ENCODE measurements at places on chromosomes 12 and 14. TPM values are rescaled to one million over a fixed set of nuclear protein-coding genes. Genes with fewer than 3 reads are reported as not detected.

The AKAP5 gene
- polyA plus RNA-seq, result 0.28 TPM

The BIN2 gene
- polyA plus RNA-seq, result not detected

The C1QL4 gene
- 9.8 TPM for polyA plus RNA-seq

The PHETA1 gene
- polyA plus RNA-seq, result 7.3 TPM

The EMP1 gene
- polyA plus RNA-seq, result 111 TPM

The PIWIL1 gene
- 0.03 TPM for polyA plus RNA-seq

The COX14 gene
- 204 TPM for polyA plus RNA-seq

The PEBP1 gene
- polyA plus RNA-seq, result 186 TPM

The PDZRN4 gene
- 0.02 TPM for polyA plus RNA-seq

The PTCSC3 gene
- polyA plus RNA-seq, result not detected

The TAS2R14 gene
- 1.4 TPM for polyA plus RNA-seq

GRCh38 chr12:43789941-43790340 is 16.2 kb downstream of the TWF1 start:
- peak; percentile 19 for DNase-seq

GRCh38 chr14:51398898-51399297 is 158.9 kb downstream of the TMX1 start:
- no peak for DNase-seq

DNA sequence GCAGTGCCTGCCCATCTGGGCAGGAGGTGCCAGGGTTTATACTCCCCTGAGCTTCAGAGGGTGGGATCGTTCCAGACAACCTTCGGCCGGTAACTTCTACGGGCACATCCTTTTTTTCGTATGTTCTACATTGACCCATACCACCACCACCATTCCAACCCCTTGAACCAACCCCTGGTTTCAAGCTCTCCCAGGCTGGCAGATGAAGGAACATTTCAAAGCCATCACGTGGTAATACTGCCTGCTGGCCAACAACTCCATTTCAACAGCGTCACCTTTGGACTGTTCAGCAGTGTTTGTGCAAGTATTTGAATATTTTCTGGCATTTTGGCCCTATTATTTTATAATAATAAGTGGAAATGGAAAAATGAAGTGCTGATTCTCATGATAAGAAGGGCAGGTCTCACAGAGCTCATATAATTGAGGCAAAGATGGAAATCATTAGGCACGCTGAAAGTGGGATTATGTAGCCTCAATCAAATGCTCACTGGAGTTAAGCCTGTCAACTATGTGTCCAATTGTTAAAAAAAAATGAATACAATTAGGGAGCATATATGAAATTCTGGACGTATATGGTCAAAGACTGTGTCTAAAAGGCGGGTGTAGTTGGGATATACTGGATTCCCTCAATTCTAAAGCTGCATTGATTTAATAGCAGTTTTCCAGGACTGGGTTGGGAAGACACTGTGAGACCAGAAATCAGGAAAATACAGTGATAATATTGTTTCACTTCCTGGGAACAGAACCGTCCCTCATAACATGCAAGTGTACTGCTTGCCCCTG is 162.1 kb downstream of the ZFP36L1 start:
- DNase-seq, result no peak

DNA sequence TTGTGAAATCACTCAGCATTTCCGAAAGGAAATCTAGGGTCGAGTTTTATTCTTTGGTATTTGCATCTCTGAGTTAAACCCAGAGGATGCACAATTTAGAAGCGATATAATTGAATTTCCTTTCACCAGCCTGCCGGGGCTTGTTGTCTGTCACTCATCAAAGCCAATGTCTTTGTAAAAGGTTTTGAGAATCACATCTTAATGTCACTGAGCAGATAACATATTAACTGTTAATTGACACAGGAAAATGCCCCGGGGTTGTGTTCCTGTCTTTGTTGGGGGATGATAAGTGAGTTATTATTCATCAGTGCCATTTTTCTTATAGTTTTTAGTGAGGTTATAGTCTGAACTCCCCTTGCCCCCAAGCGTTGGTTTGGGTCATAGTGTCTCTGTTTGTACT is 73.4 kb downstream of the DUSP6 start:
- peak; percentile 65 for DNase-seq

DNA sequence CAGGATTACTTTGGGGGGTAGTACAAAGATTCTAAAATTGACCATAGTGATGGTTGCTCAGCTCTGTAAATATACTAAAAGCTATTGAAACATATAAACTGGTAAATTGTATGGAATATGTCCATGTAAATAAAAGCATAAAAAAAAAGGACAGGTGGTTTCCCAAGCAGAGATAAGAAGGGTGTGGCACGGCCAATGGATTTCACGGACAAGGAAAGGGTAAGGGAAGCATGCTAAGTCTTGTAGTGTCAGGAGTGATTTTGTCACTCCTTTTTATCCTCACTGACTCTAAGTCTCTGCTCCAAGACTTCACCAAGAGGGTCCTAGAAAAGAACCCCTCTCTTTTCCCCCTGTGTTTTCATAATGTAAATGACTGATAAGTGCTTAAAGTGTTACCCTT is 229.2 kb downstream of the SPTSSA start:
- no peak for DNase-seq

DNA sequence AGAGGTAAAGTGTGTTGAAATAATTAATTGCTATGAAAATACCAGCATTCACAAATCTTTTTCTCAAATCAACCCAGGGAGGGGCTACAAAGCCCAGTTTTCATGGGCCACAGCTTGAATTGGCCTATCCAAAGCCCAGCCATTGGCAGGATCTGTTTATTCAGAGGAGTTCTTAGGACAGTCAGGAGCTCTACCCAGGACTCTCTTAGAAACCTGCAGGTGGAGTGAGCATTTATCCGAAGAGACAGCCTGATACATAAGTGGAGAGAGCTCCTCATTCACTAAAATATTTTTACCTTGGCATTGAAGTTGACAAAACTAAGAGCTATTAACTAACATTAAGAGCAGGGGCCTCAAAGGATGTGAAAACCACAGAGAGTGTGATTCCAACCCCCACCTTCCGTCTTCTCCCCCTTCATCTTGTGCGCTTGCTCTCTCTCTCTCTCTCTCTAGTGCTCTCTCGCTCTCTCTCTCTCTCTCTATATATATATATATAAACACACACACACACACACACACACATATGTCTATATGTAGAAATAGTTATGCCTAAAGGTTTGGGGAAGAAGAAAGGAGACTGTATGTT is 315.5 kb downstream of the SNAPC1 start:
- DNase-seq, result no peak

- DNase-seq, result no peak
These were observed 179.6 kb downstream of the SLC35F4 start for GRCh38 chr14:57686304-57686703.

DNA sequence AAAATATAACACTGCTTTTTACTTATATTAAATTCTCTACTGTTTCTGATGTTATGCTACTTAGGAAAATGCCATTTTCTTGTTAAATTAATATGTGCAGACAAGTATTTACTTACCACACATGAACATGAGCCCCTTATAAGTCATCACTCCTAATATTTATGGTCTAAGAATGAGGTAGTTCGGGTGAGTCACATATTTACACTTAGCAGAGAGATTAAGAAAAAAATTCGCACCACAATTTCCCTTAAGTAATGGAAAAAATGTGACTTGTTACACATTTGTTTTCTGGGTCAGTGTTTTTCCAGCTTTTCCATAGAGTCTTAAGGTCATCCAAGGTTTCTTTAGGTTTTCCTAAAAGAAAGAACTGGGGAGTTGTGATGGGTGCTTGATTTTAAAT is 68.3 kb downstream of the RERG start:
- DNase-seq, result no peak

GRCh38 chr12:15474766-15475165 is 152.5 kb downstream of the PTPRO start:
- no peak for DNase-seq

DNA sequence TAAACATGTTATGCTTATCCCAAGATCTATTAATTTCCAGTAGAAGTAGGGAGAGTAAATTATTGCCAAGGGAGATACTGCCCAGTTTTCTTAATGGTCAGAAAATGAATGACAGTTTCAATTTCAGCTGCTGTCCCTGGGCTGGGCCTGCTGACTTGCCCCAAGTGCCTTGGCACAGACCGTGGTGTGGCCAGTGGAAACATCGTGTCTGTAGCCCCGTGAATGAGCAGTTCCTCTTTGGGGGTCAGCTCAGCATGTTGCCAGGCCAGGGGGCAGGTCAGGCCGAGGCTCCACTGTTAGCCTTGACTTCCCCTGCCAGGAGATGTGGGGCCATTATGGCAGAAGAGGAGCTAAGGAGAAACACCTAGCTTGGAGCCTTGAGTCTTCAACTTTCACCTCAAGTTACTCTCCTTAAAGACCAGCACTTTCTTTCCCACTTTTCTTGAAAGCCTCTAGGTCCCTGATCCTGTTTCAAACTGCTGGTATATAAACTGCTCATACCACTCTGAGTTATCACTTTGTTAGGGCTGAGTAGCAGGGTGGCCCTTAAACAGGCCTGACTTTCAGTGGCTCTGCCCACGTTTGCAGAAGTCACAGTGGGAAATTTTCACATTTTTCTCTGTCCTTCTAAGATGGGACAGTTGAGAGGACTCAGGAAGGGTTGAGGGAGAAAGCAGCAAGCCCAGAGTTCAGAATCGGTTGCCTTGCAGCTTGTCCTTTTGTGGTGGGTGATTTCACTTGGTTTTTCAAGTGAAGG is 73.2 kb downstream of the SUSD6 start:
- DNase-seq, result no peak

DNA sequence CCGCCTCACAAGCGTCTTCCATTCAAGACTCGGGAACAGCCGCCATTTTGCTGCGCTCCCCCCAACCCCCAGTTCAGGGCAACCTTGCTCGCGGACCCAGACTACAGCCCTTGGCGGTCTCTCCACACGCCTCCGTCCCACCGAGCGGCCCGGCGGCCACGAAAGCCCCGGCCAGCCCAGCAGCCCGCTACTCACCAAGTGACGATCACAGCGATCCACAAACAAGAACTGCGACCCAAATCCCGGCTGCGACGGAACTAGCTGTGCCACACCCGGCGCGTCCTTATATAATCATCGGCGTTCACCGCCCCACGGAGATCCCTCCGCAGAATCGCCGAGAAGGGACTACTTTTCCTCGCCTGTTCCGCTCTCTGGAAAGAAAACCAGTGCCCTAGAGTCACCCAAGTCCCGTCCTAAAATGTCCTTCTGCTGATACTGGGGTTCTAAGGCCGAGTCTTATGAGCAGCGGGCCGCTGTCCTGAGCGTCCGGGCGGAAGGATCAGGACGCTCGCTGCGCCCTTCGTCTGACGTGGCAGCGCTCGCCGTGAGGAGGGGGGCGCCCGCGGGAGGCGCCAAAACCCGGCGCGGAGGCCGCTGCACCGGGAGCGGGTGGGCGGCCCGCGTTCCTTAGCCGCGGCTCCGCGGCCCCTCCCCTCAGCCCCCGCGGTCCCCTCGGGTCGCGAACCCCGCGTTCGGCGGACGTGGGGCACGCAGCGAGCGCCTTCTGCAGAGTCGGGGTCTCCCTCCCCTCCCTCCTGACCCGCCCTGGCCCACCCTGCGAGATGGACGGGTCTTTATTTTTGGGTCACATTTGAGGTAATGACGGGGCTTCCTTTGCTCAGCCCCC is at the start of gene UBC:
TSS of gene UBC (minus strand) at position 259 of the 847 bp plus-strand sequence. CDS start 879 bp downstream, outside the sequence.
- DNase-seq, result peak; percentile 93

GRCh38 chr14:39212693-39213092 is 21.0 kb upstream of the MIA2 start:
- DNase-seq, result no peak

DNA sequence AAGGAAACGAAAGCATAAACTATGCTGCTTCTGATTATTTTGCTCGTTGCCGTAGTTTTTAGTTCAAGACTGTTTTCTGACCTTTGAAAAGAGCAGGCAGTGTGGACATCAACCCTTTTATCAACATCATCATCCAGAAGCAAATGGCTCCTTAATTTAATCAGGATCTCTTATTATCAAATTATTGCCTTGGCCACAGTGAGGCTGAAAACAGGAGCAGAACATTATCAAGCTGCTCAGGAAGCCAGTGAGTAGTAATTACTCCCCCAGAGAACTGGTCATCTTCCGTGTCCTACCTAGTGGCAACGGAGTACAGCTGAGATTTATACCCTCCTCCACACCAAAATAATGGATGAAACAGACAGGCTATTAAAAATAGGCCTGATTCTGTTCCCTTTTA is 2.2 kb upstream of the DIABLO start:
- DNase-seq, result peak; percentile 87

DNA sequence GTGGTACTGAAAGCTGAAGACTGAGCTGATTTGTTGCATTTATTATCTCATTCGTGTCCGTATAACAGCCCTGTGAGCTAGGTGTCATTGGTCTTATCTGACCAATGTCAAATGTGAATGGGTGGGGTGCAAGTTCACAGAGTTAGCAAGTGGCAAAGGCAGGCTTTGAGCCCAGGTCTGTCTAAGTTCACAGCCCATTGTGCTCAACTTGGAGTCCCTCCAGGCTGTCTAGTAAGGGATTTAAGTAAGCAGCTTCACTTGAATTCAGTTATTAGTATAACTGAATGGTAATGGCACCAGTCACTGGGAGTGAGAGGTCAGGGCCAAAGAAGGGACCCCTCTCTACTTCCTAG is 8.5 kb downstream of the C1S start:
- no peak for DNase-seq

DNA sequence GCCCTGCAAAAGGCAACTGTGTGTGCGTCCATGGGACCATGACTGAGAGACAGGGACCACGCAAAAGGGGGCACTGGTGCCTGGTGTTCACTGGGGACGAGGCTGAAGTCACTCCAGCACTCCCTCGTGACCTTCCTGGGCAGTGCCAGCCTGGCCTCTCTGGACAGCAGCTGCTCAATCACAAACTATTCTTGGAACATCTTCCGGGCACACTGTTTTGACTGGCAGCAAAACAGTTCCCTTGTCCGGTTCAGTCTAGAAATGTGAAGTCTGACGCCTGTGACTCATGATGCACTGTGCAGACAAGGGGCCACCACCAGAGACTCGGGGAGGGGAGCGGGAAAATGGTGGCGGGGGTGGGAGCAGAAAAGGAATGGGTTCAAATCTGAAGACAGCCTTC is 20.8 kb downstream of the SNRNP35 start:
- no peak for DNase-seq

- no peak for DNase-seq
These were observed 23.9 kb downstream of the SERPINA10 start for GRCh38 chr14:94269156-94269555.

GRCh38 chr12:54683398-54683797 is 35.2 kb upstream of the DCD start:
- no peak for DNase-seq

Measured in SK-N-SH (cell line).